ENCODE measurements at places on chromosomes 6 and 20. TPM values are rescaled to one million over a fixed set of nuclear protein-coding genes. Genes with fewer than 3 reads are reported as not detected.

Gene RNF182
- total RNA-seq: 0.27 TPM

Gene PLN
- total RNA-seq: not detected

Gene F13A1
- 5.9 TPM for total RNA-seq

Gene PDE7B
- 2.4 TPM for total RNA-seq

Gene ADGRF4
- under 0.01 TPM for total RNA-seq

Gene BEND6
- total RNA-seq: 0.27 TPM

Gene NOX3
- not detected for total RNA-seq

Gene RHAG
- total RNA-seq: 3.5 TPM

Gene TRAPPC3L
- not detected for total RNA-seq

Gene UTRN
- total RNA-seq: 109 TPM

Gene GLP1R
- not detected for total RNA-seq

Gene SLC17A1
- not detected for total RNA-seq

Gene SLC17A9
- total RNA-seq: 28.8 TPM

Gene PTGIS
- total RNA-seq: not detected

Gene TMC2
- not detected for total RNA-seq

Gene CDYL
- total RNA-seq: 53.1 TPM

Gene PLEKHG1
- total RNA-seq: 1.9 TPM
